ENCODE measurements at places on chromosomes 3 and 15.
A peak's percentile ranks its signal among the peaks of the same experiment; 100 is the strongest.

GRCh38 chr3:32822609-32823498 lies 5.1 kb downstream of the TRIM71 start:
- no peak for DNase-seq

- DNase-seq: no peak
Measured at GRCh38 chr3:16501376-16501775, 12.1 kb downstream of the RFTN1 start.

- DNase-seq: peak; percentile 28
Measured at GRCh38 chr3:175932586-175932985, 1073.5 kb downstream of the NAALADL2 start.

DNA sequence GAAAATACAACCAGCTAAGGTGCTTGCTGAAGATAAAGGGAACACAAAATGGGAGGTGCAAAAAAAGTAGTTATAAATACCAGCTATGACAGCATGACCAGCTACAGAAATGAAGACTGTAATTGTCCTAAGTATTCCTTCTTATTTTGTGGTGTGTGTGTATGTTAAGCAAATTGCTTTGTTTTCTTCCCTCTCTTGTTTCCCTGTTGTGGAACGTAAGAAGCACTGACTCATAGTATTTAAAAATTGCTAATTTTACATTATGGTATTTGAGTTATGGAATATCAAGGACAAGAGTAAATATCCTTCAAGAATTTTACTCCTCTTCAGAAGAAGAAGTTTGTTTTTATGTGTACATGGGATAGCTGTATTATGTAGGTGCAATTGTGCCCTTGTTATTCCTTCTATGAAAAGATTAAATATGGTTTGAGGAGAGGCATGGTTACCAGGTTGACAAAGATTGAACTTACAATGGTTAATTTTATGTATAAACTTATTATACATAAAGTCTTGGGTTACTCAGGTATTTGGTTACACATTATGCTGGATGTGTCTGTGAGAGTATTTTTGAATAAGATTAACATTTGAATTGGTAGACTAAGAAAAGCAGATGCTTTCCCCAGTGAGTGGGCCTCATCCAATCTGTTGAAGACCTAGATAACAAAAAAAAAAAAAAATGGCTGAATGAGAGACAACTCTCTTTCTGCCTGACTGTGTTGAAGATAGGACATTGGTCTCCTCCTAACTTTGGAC lies 1132.1 kb upstream of the ALCAM start:
- DNase-seq: no peak

DNA sequence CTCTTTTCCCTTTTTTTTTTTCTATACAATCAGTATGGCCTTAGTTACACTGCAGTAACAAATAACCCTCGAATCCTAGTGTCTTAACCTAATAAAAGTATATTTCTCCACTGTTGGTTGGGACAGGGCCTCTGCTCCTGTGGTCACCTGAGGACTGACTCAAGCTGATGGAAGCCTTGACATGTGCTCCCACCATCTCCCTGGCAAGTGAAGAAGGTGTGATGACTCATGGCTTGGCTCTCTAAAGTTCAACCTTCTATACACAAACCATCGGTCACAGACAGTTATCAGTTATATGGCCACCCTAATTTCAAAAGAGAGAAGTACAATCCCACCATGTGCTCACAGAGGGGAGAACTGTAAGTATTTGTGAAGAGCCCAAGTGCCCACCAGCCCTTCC lies 65.8 kb upstream of the CACNA2D3 start:
- DNase-seq: no peak

Measured in hematopoietic multipotent progenitor cell treated with erythropoietin and hydrocortisone succinate and interleukin-3 and kit ligand, for 4 days (in vitro differentiated cells).